ENCODE measurements at places on chromosomes 5 and 9. TPM values are rescaled to one million over a fixed set of nuclear protein-coding genes. Genes with fewer than 3 reads are reported as not detected.

GRCh38 chr5:117568622-117569021, 994.0 kb upstream of the SEMA6A start:
- no peak for DNase-seq

IL5 gene
- not detected for total RNA-seq

GRCh38 chr5:137843676-137844299, 23.9 kb upstream of the MYOT start:
- DNase-seq, result no peak

DNA sequence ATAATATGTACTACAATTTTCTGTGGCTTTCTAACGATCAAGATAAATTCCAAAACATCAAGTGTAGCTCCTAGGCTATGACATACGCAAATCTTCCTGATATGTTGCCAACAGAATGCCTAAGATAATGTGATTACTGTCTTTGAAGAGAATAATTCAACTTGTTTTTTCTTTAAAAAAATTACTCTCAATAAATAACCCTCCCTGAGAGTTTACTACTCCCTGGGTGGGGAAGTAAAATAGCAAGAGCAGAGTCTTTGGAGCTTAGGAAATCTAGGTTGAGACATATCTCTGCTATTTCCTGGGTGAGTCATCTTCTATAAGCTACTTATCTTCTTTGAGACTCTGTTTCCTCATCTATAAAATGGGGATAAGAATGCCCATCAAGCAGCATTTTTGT, 201.2 kb downstream of the ACTL7B start:
- no peak for DNase-seq

- DNase-seq, result no peak
Measured at GRCh38 chr5:149580808-149581191, 498 bp upstream of the ARHGEF37 start.

DNA sequence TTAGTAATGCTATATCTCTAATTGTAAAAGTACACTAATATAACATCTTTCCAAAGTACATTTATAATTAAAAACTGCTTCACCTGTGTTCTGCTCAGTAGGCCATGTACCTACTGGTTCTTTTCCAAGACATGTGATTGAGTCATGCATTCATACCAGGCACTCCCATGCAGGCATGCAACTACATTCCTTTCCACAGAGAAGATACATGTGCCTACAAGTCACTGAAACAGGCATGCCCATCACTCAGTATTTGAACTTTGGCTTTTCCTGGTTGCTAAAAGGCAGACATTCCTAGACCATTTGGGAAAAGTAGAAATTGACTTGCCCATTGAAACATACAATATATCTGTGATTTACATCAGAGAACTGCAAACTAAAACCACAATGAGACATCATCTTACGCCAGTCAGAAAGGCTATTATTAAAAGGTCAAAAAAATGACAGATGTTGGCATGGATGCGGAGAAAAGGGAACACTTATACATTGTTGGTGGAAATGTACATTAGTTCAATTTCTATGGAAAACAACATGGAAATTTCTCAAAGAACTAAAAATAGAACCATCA, 148.3 kb upstream of the MOCS2 start:
- DNase-seq, result no peak

PCDHGA5 gene
- 3.4 TPM for total RNA-seq

ANKRD33B gene
- total RNA-seq, result 2.2 TPM

- DNase-seq, result no peak
Measured at GRCh38 chr5:10729320-10730042, 31.6 kb downstream of the DAP start.

DNA sequence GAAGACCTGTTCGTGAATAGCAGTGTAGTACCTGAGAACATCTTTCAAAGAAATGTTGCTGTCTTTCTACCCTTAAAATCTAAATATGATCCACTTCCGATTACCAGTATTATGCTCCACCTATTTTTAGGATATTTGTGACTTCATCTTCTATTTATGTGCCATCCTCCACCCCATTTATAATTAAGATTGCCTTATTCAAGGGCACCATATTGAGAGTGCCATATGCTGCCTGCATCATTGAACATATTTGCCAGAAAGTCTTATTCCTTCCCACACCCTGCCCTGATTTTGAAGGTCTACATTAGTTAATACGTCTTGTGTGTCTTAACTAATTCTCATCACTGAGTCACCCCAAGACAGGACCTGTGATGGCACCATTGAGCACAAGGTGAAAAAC, 1076.7 kb downstream of the CDH12 start:
- DNase-seq, result no peak

- no peak for DNase-seq
Measured at GRCh38 chr5:40716000-40716399, 36.3 kb downstream of the PTGER4 start.

GRCh38 chr5:142860270-142860669, 90.1 kb downstream of the ARHGAP26 start:
- DNase-seq, result no peak

SMIM23 gene
- total RNA-seq, result not detected

FKTN gene
- 7.4 TPM for total RNA-seq

MYMK gene
- not detected for total RNA-seq

DNA sequence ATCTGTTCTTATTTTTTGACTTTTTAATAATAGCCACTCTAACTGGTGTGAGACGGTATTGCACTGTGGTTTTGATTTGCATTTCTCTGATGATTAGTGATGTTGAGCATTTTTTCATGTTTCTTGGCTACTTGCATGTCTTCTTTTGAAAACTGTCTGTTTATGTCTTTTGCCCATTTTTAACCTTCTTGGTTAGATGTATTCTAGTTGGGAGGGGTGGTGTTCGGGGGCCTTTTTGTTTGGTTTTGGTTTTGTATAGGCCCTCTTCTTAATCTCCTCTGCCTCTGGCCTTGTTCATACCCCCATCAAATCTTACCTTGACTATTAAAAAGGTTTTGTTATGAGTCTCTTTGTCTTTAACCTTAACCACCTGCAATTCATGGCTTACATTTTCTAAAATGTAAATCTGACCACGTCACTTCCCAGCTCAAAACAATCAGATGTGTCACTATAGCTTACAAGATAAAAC, 107.8 kb upstream of the NR4A3 start:
- no peak for DNase-seq

GRCh38 chr5:167813389-167813788, 478.1 kb upstream of the WWC1 start:
- no peak for DNase-seq

OTULIN gene
- 20.4 TPM for total RNA-seq

GRCh38 chr9:98927724-98928123, 16.0 kb upstream of the COL15A1 start:
- no peak for DNase-seq

PCDHGA8 gene
- total RNA-seq, result 4.5 TPM

FER gene
- total RNA-seq, result 17.6 TPM

- DNase-seq, result no peak
Measured at GRCh38 chr5:124872086-124872485, 125.6 kb upstream of the ZNF608 start.

FOXD4L3 gene
- total RNA-seq, result 0.26 TPM

GRCh38 chr9:127714951-127715469, 453 bp downstream of the PTRH1 start:
- peak; percentile 71 for DNase-seq

DNA sequence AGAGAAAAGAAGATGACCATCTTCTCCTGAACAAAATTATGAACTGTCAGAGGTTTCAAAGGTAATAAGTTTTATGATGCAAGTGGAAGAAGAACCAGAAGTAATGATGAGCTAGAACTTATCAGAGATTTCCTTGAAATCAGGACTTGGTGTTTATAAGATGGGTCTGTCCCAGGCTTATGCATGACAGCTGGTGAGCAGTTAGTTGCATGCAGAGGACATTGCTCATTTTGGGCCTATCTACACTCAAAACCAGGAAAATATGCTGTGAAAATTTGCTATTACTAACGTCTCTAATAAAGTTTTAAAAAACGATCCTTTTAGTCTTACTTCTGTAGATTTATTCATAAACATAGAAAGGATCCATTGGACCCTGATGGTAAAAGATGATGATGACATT, 6.6 kb upstream of the STC2 start:
- DNase-seq, result no peak

- no peak for DNase-seq
Measured at GRCh38 chr9:36018891-36019720, 17.6 kb upstream of the RECK start.

DNA sequence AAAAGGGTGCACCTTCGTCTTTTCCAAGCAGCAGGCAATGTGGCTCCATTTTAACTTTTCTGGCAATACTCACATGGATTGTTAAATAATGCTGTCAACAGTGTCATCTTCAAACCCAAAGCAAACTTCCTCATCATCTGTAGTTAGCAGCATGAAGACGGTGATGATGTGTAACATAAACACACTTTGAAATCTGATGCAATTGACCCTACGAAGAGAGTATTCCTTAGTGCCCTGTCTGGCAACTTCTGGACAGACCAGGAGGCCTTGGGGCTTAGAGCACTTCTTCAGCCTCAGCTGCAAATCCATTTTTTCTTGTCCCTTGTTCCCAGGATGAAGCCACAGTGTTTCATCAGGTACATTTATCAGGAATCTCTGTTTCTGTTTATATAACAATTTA, 149.1 kb downstream of the GHR start:
- DNase-seq, result no peak

PHF24 gene
- total RNA-seq, result 1.3 TPM

DNA sequence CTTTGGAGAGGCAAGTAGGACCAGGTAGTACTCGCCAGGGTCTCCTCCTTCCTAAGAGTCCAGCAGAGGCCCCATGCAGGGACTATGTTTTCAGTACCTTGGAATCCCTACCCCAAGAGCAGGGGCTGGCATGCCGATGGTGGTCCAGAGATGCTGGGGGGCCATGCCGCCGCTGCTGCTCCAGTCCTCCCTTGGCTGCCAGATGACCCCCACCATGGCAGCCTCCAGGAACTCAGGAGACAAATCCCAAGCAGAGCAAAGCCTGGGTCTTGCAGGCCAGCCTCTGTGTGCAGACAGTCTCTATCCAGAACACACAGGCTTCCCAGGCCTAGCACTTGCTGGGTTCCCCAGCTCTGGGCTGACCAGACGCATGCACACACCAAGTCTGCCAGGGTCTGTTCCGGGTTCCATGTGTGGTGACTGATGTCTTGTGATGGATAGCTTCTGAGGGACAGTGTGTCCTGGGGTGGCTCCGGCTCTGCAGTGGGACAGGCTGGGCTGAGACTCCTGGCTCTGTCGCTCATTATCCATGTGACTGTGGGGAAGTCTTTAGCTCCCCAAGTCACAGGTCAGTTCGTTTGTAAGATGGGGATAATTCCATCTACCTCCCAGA, 127.3 kb downstream of the CRB2 start:
- no peak for DNase-seq

- DNase-seq, result peak; percentile 14
Measured at GRCh38 chr9:34606905-34607304, 5.0 kb downstream of the RPP25L start.

DNA sequence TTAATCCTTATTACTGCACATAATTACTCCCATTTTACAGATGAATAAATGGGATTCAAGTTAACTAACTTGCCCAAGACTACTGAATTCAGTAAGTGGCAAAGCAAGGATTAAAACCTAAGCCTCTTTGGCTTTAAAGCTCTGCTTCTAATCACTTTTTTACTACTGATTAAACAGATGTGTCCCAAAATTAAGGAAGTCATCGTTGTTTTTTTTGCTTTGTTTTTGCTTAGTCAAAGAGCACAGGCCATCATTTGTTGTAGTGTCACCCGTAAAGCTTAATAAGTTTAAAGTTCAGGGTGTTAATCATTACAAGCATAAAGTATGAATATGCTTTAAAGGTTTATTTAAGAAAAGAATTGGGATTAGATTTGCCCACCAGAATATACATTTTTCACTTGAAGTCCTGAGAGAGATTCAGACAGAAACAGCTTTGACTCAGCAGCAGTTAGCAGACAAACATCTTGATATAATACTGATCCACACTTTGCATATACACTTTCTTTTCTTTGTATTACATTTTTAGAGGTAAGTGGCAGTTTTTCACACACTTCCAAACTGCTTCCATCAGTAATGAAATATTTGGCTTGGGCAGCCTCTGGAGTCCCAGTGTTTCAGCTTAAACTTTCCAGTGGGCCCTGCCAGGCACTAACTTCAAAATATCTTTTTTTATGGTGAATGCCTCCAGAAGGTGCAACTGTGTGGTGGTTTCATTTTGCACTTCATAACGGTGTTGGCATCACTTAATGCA, 52.7 kb downstream of the PIK3R1 start:
- no peak for DNase-seq

Measured in right cardiac atrium (tissue), 5 donors.